ENCODE measurements at places on chromosomes 12 and 14. TPM values are rescaled to one million over a fixed set of nuclear protein-coding genes. Genes with fewer than 3 reads are reported as not detected.
A peak's percentile ranks its signal among the peaks of the same experiment; 100 is the strongest.

Gene C1S
- total RNA-seq, result 6.9 TPM

Gene PPFIA2
- total RNA-seq, result not detected

Gene PTHLH
- not detected for total RNA-seq

Gene KRAS
- total RNA-seq, result 11.7 TPM

DNA sequence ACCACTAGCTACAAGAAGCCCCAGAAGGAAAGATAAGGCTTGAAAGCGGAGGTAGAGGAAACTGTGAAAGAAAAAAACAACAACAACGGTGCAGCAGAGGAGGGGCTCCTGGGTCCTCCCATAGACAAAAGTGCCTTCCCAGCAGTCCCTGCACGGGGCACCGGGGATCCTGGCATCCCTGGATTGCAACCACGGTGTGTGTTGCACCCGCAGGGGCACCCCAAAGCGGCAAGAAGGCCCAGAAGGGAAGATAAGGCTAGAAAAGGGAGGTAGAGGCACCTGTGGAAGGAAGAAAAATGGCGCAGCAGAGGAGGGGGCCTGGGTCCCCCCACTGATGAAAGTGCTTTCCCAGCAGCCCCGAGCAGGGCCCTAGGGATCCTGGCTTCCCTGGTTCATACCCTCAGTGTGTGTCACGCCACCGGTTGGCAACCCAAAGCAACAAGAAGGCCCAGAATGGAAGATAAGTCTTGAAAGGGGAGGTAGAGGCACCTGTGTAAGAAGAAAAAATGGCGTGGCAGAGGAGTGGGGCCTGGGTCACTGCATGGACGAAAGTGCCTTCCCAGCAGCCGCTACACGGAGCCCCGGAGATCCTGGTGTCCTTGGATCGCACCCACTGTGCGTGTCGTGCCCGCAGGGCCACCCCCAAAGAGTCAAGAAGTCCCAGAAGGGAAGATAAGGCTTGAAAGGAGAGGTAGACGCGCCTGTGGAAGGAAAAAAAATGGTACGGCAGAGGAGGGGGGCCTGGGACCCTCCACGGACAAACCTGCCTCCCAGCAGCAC, 281.0 kb downstream of the ALG10 start:
- ATAC-seq, result no peak

DNA sequence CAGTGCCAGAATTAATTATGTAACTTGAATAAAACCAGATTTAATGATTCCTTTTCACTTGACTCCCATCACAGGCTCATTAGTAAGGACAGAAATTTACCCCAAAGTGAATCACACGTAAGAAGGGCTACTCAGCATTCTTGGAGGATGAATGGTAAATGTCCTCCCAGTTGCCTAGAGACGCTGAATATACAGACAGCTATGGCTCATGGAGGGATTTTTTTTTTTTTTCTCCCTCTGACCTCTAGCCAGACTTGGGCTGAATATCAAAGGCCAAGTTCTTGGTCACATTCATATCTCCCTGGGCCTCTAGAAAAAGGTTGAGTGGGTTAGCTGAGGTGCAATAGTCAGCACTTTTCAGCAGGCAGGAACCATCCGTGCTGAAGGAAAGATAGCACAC, 77.5 kb downstream of the PHLDA1 start:
- ATAC-seq, result peak; percentile 97

- no peak for ATAC-seq
Observed at GRCh38 chr14:25472700-25473099, 422.8 kb upstream of the STXBP6 start.

GRCh38 chr12:102917026-102917787, at the start of gene PAH:
PAH (minus strand) TSS chr12:102917244; CDS start chr12:102917130, 114 bp downstream.
- ATAC-seq, result peak; percentile 72

DNA sequence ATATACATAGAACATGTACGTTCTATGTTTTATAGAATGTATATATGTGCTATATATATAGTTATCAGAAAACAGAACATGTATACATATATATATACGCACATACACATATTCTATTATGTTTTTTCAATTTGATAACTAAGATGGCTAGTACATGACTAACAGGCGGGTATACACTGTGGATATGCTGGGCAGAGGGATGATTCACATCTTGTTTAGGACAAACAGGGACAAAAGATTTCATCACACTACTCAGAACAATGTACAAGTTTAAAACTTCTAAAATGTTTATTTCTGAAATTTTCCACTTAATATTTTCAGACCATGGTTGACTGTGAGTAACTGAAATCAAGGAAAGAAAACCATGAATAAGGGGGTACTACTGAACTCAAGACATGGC, 17.4 kb downstream of the TIMELESS start:
- ATAC-seq, result no peak

DNA sequence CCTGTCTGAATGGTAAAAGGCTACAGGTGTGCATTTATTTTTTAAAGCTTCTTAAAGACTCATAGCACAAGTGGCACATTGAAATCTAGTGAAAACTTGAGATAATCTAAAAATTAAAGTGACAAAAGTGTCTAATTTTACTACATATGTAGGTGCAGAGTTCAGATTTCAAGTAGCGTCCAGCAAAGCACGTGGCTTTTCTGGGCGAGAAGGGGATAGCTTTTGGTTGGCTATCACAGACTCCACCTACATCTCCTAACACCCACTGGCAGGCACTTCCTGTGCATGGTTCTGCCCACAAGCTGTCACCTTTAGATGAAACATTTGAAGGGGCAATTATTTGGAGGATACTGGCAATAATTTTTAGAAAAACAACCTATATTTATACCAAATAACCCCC, 1.9 kb upstream of the PITPNM2 start:
- ATAC-seq, result no peak

- ATAC-seq, result no peak
Observed at GRCh38 chr12:121217761-121218160, 7.8 kb downstream of the P2RX4 start.

DNA sequence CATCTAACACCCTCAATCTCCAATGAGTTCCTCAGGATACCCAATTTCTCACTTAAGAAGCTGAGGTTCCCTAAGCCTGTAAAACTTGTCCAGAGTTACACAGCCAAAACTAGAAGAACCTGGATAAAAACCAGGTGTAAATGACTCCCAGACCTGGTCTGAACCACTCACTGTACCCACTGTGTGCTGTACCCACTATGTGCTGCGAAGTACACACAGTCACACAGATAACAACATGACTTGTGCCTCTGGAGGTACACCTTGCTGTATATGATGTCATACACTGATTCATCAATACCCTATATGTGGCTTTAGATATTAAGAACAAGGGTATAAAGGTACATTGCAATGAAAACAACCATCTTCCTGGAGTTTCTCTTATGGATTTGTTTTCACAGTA, 66.1 kb downstream of the PPM1H start:
- ATAC-seq, result no peak

- no peak for ATAC-seq
Observed at GRCh38 chr12:131754184-131754583, 43.3 kb downstream of the SFSWAP start.

Measured in activated T-helper 17 cell treated with anti-CD3 and anti-CD28 coated beads, Interleukin-2, amount 50 U/mL, for 72 hours (primary cell).